ENCODE measurements at places on chromosomes 12 and 14.

DNA sequence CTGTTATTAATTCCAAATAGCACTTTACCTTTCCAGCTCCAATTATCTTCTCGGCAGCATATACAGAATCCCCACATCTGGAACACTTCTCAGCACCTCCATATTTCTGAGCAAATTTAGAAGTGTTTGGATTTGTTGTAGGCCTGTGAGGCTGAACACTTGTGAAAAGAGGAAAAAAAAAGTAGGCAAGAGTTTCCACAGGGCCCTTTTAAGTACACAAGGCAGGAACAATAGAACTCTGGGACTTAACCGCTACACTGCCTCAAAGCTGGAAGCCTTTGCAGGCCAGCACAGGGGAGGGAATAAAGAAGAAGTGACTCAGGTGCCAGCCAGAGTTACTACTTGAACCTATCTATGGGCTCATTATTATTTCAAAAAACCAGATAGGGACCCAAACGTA lies 18.6 kb downstream of the CSRP2 start:
- no peak for DNase-seq

- DNase-seq = no peak
These were observed 41.5 kb downstream of the ANO6 start for GRCh38 chr12:45257185-45257930.

GRCh38 chr14:99125616-99126431 lies 146.2 kb downstream of the BCL11B start:
- no peak for DNase-seq

- no peak for DNase-seq
These were observed 76.5 kb upstream of the AMIGO2 start for GRCh38 chr12:47156167-47156736.

DNA sequence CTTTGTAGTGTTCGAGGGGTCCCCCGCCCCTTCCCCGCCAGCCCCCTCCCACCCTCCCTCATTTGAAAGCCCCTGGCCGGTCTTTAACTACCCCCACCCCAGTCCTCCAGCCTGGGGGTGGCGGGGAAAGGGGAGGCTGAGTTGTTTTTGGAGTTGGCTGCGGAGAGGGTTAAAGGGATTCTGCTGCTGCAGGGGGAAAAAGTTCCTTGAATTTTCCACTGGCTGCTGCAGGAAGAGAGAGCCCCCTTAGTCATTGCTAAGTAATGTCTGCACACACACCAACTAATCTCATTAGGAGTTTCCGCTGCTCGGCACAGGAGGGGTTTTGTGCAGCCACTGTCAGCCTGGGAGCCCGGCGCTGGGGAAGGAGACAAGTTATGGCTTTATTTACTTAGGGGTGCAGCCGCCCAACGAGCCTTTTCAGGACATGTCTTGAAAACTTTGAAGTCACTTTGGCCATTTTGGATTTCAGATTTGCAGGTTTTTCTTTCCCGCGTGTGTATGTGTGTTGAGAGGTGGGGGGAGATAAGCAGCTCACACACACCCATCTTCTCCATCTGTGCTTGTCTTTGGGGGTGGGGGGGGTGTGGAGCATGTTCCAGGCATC lies 1.8 kb downstream of the ELK3 start:
- DNase-seq = no peak

DNA sequence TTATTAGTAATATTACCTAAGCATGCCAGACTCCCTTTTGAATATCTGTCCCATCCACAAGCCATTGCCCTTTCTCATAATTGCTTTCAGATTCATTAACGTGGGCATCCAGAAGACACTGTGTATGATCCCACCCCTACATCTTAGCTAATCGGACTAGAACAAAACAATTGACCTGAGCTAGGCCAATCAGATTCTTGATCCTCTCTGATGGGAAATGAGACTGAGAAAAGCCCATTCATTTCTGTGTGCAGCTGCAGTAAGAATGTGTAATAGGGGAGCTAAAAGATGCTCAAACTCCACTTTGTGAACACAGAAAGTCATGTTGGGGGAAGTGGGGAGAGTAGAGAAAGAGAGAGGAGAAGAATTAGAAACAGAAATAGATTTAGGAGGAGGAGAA lies 281.7 kb upstream of the G2E3 start:
- no peak for DNase-seq

GRCh38 chr14:91225025-91225424 lies 19.5 kb downstream of the GPR68 start:
- no peak for DNase-seq

DNA sequence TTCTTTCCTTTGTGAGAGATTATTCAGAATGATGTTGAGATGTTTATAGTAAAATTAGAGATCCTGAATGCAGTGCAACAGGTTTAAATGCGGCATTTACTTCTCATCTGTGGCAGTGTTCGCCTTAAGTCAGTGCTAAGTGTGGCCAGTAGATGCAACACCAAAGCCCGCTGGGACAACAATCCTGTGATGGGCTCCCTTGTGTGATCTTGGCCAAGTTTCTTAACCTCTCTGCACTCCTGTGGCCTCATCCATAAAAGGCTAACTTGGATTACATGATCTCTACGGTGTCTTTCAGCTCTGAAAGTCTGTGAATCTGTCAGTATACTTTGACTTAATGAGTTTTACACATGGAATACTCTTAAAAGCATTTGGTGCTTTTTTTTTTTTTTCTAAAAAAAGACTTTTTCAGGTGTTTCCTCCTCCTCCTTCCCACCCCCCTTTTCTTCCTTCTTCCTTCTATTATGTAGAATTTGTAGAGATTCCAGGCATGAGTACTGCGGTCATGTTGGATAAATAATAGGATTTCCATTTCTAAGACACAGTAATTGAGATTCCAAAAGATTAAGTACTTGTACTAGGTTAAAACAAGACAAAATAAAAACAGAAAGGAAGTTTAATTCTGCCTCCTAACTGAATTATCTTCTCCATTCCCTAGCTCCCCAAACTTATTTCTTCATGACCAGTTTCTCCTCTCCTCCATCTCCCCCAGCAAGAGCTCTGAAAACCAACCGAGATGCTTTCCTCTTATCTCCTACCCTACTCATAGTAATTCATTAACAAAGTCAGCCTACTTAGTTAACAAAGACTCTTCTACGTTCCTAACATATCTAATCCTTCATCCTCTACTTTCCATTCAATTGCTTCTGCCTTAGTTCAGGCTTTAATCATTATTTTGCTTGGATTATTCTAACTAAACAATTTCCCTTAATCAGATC lies 42.2 kb upstream of the NAV3 start:
- no peak for DNase-seq

DNA sequence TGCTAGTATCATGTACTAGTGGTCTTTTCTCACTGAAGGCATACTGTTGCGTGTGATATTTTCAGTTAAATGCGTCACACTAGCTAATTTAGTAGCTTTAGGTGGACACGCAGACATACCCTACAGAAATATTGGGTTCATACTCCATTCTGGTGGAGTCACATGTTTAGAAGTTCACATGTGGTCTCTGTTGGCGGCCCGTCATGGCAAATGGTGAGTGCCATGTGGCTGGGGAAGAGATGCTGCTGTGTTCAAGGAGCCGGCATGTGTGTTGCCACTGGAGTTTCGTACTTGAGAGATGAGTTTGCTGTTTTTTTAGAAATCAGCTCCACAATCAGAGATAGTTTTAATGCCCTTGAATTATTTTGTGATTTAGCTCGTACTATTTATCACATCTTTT lies 454.6 kb downstream of the PCNX1 start:
- DNase-seq = no peak

GRCh38 chr12:79662046-79662811 lies 28.5 kb downstream of the PAWR start:
- no peak for DNase-seq

DNA sequence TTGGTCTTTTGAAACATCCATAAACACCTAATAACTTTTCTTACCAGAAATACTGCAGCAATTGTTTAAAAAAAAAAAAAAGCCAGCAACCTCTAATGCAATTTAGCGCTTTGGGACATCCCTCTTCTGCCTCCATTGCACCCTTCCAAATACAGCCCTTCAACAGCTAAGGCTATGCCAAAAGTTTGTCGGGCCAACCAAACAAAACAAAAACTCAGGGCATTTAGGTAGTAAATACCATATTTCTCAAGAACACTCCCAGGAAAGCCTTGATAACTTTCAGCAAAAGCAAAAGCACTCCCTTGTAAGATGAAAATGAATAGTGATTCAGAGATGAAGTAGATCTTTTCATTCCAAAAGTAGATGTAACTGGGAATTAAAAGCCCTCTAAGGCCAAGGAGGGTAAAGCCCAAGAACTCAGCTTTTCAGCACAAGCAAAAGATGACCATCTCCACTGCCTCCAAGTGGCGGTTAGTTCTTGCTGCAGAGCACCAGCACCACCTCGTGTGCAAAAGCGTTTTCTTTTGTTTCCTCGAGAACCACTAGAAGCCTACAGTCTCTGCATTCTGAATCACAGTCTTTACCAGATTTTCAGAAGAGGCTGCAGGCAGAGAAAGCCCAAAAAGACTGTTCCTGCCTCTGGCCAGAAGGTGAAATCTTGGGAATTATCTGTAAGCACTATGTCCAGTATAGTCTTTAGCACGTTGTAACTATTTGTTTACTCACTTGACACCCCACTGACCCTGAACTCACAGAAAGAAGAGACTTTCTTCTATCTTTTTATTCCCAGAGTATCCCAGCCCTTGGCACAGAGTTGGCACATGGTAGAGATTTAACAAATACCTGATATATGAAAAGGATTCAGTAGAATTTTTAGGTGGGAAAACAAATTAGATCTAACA lies 53.1 kb downstream of the SIX6 start:
- no peak for DNase-seq

- DNase-seq = no peak
These were observed 31.4 kb downstream of the CFAP251 start for GRCh38 chr12:121949648-121950397.

- peak; percentile 70 for DNase-seq
These were observed at the start of gene SYNE2 for GRCh38 chr14:63852817-63853731. Gene SYNE2 (plus strand): TSS chr14:63853004. CDS start chr14:63909149, 56,145 bp downstream.

DNA sequence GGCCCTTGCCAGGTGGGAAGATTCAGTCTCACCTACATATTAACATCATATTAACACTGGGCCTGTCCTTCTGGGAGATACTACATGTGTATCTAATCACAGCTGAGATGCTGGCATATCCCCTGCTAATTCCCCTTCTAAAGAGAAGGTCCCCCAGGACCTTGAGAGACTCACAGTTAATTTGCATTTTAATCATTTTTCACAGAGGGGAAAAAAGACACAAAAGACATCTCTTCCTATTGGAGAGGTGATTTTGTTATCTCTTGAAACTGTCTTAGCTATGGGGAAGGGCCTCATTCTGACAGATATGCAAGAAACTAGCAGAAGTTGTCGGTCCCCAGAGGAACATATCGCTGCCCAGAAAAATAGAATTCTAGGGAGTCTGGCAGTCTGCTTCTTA lies 7.5 kb downstream of the C14orf132 start:
- DNase-seq = no peak

DNA sequence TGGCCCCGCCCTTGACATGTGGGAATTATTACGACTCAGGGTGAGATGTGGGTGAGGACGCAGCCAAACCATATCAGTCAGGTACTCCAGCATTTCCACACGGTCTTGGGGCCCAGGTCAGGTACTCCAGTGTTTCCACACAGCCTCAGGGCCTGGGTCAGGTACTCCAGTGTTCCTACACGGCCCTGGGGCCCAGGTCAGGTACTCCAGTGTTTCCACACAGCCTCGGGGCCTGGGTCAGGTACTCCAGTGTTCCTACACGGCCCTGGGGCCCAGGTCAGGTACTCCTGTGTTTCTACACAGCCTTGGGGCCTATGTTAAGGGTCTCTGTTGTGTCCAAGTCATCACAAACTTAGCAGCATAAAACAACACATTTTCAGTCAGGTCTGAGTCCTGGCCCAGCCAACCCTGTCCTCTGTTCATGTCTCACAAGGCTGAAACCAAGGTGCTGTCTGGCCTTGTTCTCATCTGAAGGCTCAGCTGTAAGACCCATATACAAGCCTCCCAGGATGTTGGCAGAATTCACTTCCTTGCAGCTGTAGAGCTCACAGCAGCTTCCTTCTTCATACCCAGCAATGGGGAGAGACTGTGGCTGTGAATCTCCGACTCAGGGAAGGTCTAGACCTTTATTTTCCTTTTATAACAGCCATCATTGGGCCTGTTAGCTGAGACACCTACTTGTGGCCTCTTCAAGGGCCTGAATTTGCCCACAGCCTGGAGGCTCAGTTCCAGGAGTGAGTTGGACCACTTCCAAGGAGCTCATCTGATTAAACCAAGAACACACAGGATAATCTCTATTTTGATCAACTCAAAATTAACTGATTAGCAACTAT lies 107.6 kb upstream of the SFSWAP start:
- no peak for DNase-seq

GRCh38 chr14:73216030-73216429 lies 21.3 kb upstream of the PAPLN start:
- no peak for DNase-seq

GRCh38 chr12:130608132-130608531 lies 108.0 kb downstream of the RIMBP2 start:
- no peak for DNase-seq

DNA sequence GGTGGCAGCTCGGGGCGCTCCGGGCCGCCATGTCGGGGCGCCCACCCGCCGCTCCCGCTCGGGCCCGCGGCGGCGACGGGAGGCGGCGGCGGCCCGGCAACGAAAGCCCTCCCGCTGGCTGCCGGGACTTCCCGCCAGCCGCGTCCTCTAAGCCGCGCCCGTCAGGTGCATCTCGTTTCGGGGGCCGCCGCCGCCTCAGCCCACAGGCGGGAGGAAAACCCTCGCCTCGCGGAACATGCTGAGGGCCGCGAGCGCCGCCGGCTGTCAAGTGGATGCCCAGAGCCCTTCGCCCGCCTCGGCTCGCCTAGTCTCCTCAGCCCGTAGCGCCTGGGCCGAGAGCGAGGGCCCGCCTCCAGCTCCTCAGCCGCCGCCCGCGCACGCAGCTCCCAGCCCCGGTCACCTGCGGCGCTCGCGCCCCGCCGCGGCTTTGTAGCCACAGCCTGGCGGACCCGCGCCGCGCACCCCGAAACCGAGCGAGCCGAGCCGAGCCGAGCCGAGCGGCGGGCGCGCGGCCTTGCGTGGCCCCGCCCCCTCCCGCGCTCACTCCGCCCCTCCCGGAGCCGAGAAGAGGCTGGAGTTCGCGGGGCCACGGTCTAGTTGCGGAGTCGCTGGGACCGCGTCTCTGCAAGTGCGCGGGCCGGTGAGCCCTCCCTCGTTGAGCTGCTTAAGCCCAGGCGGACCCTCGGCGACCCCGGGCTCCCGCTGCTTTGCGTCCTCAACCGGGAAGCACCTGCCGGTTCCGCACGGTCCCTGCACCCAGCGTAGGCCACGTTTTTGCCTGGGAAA lies at the start of gene EML5:
Gene EML5, minus strand, starts transcription at position 481 of the 786 bp plus-strand sequence. Its CDS starts 450 bp downstream, at position 31.
- peak; percentile 70 for DNase-seq
